ENCODE measurements at places on chromosomes 5 and 9.

GRCh38 chr9:92716557-92716956 lies 46.6 kb upstream of the IPPK start:
- no peak for DNase-seq

DNA sequence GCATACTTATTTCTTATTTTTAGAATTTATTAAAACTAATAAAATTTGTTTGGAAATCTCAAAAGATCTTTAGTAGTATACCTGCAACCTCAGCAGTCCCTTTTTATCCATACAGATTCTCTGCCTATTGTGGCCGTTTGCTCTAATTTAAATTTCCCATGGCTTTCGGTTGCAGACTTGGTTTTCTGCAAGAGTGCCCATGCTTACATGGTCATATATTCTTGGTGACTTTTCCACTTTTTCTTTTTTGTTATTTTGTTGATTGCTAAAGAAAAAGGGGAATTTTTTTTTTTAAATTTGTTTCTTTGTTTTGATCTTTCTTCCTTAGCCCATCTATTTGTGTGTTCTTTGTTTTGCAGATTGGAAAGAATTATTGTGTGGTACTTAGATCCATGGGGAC lies 20.6 kb downstream of the ZCCHC7 start:
- no peak for DNase-seq

GRCh38 chr9:132733260-132733815 lies 63.1 kb downstream of the GTF3C4 start:
- DNase-seq, result no peak

GRCh38 chr5:7394889-7395431 lies 978 bp upstream of the ADCY2 start:
- no peak for DNase-seq

DNA sequence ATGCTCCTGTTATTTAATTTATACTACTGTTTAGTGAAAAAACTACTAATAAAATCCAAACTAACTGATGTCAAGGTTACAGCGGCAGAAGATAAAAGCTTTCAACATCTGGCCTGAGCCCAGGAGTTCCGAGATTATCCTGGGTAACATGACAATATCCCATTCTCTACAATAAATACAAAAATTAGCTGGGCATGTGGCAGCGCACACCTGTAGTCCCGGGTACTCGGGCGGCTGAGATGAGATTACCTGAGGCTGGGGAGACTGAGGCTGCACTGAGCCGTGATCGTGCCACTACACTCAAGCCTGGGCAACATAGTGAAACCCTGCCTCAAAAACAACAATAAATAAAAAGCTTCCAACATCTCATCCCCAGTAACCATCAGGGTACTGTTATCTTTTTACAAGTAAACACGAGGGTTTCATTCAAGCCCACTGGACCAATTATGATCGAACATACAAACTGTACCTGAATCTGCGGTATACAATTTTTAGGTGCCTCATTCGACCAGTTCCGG lies 1.3 kb downstream of the RPL37 start:
- DNase-seq, result no peak

- DNase-seq, result no peak
These were observed 279.0 kb downstream of the AOPEP start for GRCh38 chr9:95005278-95006143.

- no peak for DNase-seq
These were observed 836.2 kb downstream of the DNAH5 start for GRCh38 chr5:13108265-13108664.

GRCh38 chr9:80375477-80375876 lies 803.7 kb downstream of the TLE4 start:
- no peak for DNase-seq

- DNase-seq, result no peak
These were observed 584 bp downstream of the LMAN2 start for GRCh38 chr5:177350776-177351391.

DNA sequence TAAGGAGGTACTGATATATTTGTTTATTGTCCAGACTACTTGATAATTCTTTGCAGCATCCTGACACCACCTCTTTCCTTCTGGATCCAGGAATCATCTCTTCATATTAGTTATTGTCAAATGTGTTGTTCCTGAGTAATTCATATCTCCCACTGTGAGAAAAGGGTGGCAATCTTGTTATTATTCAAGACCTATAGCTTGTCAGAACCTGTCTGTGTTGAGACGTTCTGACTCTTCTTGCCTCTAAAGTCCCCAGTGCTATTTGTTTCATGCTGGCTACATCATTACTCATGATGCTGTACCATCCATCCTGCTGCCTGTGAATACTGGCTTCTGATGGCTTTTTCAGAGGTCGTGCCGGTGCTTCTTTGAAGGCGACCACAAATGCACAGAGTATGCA lies 68.7 kb upstream of the TAF11L2 start:
- DNase-seq, result no peak

- no peak for DNase-seq
These were observed 346.9 kb downstream of the DEPDC1B start for GRCh38 chr5:60352992-60353599.

DNA sequence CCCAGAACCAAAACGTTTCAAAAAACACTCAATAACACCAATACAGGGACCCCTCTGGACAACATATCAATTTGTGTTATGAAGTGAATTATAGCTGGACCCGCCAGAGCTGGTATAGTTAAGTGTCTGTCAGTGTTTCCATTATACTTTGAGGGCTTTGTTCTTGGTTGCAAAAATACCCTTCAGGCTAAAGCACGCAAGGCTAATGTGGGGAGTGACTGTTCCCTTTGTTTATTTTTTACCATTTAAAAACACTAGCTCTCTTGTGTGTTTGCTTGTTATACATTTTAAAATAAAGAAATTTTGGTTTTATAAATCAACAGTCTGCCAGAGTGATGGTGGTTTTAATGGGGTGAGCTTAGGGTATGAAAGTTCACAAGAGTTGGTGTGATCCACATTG lies 859.5 kb downstream of the PTPRD start:
- DNase-seq, result no peak

Measured in right lobe of liver (tissue), 6 donors.